CD4-positive, CD25-positive, alpha-beta regulatory T cell (primary cell): ENCODE measurements at places on chromosomes 1 and 21. TPM values are rescaled to one million over a fixed set of nuclear protein-coding genes. Genes with fewer than 3 reads are reported as not detected.

The KCNH1 gene
- not detected for total RNA-seq

DNA sequence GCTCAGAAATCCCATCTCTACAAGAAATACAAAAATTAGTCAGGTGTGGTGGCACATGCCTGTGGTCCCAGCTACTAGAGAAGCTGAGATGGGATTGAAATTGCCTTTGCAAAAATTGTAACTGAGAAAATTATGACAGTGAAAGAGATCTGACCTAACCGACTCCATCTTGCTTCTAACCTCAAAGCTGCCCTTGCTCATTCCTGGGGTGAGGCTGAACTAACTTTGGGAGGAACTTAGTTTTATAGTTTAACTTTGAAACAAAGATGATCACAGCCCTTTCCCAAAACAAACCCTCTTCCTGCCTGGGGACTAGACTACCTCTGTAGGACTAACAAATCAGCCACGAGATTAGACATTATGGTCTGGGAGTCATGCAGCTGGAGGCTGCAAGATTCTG, 33.8 kb upstream of the ERO1B start:
- H3K4me1 ChIP-seq = no peaks in the 10 kb centered on the region
- no peak overlapping the region for H3K4me3 ChIP-seq
- peaks cover 4% of the 10 kb centered on the region for H3K27me3 ChIP-seq
- DNase-seq = no peak
- H3K36me3 ChIP-seq = no peaks in the 10 kb centered on the region

DNA sequence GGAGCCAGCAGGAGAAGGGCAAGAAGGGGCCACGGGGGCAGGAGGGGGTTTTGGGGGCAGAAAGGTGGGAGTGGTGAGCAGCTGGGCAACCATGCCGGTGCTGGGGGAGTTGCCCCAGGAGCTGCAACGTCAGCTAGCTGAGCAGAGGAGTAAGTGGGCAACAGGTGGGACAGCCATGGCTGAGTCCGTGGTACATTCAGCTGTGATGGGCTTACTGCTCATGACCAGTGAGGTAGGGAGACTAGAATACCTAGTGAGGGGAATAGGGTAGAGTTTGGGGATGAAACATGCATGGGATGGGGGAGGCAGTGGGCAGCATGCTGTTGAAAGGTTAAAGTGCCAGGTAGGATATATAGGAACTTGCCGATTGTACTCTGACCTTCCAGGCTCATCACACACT, 2.4 kb downstream of the USP21 start:
- DNase-seq = no peak
- peaks cover 35% of the 10 kb centered on the region for H3K36me3 ChIP-seq
- peaks cover 45% of the 10 kb centered on the region for H3K4me1 ChIP-seq
- H3K4me3 ChIP-seq = no peak overlapping the region

The C1orf87 gene
- total RNA-seq = not detected

DNA sequence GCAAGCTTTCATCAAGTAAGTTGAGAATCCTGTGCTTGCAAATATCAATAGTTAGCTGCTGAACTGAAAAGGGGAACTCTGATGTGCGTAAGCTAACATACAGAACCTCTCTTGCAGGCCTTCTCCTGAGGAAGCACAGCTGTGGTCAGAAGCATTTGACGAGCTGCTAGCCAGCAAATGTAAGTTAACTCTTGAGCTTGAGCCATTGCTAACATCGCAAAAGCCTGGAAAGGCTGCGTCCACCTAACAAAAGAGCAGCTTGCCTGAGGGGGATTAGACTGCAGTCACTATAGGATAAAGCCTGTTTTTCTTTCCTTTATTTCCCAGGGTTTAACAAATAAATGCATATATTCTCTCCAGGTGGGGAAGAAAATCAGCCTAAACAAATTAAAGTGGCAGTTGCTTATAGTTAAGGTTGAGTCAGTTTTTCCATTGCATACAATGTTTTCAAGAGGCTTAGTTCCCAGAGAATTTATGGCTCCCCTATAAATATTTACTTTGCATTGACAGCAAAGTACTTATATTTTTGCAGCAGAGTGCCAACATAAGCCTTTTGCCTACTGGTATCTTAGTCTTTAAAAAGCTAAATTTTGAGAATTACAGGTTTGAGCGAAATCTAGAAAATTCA, 1.5 kb downstream of the RGS2 start:
- peaks cover 30% of the 10 kb centered on the region for H3K4me1 ChIP-seq
- H3K27me3 ChIP-seq = no peaks in the 10 kb centered on the region
- no peak for DNase-seq
- H3K36me3 ChIP-seq = peaks cover 10% of the 10 kb centered on the region
- no peak overlapping the region for H3K27ac ChIP-seq

DNA sequence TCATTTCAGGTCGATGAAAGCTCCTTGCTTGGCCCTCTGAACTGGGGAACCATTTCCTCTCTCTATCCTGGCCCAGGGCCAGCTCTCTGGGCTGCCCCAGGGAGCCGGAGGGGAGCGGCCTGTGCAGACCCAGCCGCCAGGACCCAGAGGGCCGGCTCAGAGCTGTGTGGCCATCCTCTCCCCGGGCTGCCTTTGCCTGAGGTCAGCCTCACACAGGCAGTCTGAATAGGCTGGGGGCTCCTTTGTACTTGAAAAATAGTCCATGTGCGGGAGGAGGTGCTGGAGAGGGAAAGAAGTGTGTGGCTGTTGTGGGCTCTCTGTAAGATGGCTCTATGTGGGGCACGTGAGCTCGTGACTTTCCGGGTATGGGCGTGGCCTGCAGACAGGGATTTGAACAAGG, 275.1 kb upstream of the VAMP3 start:
- H3K27ac ChIP-seq = no peak overlapping the region
- no peaks in the 10 kb centered on the region for H3K27me3 ChIP-seq
- H3K36me3 ChIP-seq = no peaks in the 10 kb centered on the region
- no peak overlapping the region for H3K4me3 ChIP-seq
- H3K4me1 ChIP-seq = no peaks in the 10 kb centered on the region

DNA sequence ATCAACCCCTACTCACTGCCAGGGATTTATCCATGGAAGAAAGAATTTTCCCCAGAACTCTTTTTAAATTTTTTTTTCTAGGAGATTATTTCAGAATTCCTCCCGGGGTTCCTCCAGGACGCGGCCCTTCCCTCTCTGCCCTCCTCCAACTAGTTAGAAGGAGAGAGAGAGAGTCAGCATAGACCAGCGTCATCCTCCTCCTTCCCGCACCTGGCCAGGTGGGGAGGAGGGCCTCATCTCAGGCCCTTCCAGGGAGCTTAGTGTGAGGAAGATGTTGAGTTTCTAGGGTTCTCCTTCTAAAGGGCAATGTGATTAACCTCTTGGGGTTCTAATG, 63.6 kb downstream of the CDK18 start:
- H3K27ac ChIP-seq = no peak overlapping the region
- no peaks in the 10 kb centered on the region for H3K36me3 ChIP-seq
- H3K4me3 ChIP-seq = no peak overlapping the region

- H3K4me1 ChIP-seq = peaks cover 4% of the 10 kb centered on the region
- H3K4me3 ChIP-seq = no peak overlapping the region
- peaks cover 8% of the 10 kb centered on the region for H3K27me3 ChIP-seq
- no peak overlapping the region for H3K27ac ChIP-seq
Observed at GRCh38 chr1:210294999-210295745, 33.5 kb upstream of the HHAT start.

- no peaks in the 10 kb centered on the region for H3K4me1 ChIP-seq
- no peaks in the 10 kb centered on the region for H3K27me3 ChIP-seq
- H3K27ac ChIP-seq = no peak overlapping the region
Observed at GRCh38 chr1:195909061-195909460, 699.2 kb downstream of the KCNT2 start.

DNA sequence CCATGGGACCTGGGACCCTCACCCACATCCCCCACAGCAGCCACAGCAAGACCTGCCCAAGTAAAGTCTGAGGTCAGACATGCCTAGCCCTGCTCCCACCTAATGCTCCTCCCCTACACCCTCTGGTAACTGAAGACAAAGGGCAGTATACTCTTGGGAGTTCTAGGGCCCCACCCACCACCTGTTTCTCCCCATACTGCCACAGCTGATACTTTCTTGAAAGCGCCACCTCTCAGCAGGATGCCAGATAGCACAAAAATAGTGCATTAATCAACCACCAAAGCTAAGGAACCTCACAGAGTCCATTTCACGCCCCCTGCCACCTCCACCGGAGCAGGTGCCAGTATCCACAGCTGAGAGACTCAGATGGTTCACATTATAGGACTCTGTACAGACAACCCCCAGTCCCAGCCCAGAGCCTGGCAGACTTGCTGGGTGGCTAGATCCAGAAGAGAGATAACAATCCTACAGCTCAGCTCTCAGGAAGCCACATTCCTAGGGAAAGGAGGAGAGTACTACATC, 238.1 kb downstream of the LRRC40 start:
- no peak for DNase-seq
- H3K36me3 ChIP-seq = no peaks in the 10 kb centered on the region
- H3K27ac ChIP-seq = no peak overlapping the region
- no peak overlapping the region for H3K4me3 ChIP-seq

The KRTAP12-2 gene
- not detected for total RNA-seq

- no peak overlapping the region for H3K27ac ChIP-seq
- DNase-seq = no peak
- H3K4me1 ChIP-seq = peaks cover 14% of the 10 kb centered on the region
- peaks cover 1% of the 10 kb centered on the region for H3K27me3 ChIP-seq
Observed at GRCh38 chr1:116164604-116165368, 53.6 kb downstream of the MAB21L3 start.

GRCh38 chr1:37078866-37079265, 44.6 kb upstream of the GRIK3 start:
- no peaks in the 10 kb centered on the region for H3K27me3 ChIP-seq
- no peaks in the 10 kb centered on the region for H3K36me3 ChIP-seq
- H3K4me1 ChIP-seq = no peaks in the 10 kb centered on the region
- H3K27ac ChIP-seq = no peak overlapping the region
- DNase-seq = no peak

GRCh38 chr1:228359613-228360532, 46.8 kb downstream of the TRIM11 start:
- H3K27me3 ChIP-seq = no peaks in the 10 kb centered on the region
- DNase-seq = no peak
- no peak overlapping the region for H3K27ac ChIP-seq
- H3K4me1 ChIP-seq = no peaks in the 10 kb centered on the region

The PLA2G2E gene
- not detected for total RNA-seq

DNA sequence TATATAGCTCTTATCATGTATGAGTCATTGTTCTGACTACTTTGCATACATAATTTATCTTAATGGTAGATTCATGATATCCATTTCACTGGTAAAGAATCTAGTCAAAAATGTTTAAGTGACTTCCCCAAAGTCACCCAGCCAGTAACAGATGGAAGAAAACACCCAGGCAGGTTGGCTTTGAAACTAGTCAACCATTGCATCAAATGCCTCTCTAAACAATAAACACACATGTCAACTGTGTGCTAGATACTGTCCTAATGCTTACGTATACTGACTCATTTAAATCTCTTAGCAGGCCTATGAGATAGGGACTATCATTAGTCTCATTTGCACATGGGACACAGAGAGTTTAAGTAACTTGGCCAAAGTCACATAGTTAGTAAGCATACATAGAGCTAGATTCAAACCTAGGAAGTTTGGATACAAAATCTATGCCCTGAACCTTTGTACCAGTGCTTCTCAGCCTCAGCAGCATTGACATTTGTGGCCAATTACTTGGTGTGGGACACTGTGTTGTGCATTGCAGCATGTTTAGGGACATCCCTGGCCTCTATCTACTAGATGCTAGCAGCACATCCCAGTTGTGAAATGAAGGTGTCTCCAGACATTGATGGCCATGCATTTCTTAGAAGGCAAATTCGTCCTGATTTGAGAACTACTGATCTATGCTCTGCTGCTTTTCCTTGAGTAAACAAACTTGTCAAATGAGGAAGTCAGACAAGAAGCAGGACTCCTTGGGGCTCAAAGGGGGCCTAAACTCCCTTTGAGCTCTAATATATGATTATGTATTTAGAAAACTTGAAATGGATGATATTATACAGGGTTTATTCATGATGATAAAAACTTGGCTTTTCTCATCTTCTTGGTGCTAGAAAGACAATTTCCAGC, 316.3 kb downstream of the KCNH1 start:
- DNase-seq = no peak
- no peaks in the 10 kb centered on the region for H3K36me3 ChIP-seq
- no peak overlapping the region for H3K4me3 ChIP-seq
- H3K4me1 ChIP-seq = no peaks in the 10 kb centered on the region
- H3K27ac ChIP-seq = no peak overlapping the region

GRCh38 chr1:177948336-177948972, 21.4 kb downstream of the SEC16B start:
- H3K36me3 ChIP-seq = no peaks in the 10 kb centered on the region
- no peaks in the 10 kb centered on the region for H3K27me3 ChIP-seq
- no peak overlapping the region for H3K4me3 ChIP-seq
- no peak overlapping the region for H3K27ac ChIP-seq
- no peak for DNase-seq

- peaks cover 32% of the 10 kb centered on the region for H3K36me3 ChIP-seq
- DNase-seq = no peak
Observed at GRCh38 chr1:246617768-246618167, 51.5 kb downstream of the CNST start.

DNA sequence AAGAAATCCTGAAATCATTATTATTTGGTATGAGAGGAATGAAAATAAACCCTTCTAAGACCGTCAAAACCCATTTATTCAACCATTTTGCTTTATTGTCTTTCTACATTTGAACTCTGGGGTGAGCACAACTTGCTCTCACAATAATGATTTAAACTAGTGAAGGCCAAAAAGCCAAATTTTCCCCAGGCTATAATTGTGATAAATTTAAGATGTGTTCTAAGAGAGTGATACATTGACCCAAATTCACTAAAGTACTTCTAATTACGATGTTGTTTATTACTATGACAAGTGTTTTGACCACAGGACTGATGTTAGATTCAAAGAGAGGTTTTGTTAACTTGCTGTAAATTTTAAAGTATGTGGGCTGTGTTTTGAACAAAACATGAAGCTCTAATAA, 670.9 kb upstream of the NR5A2 start:
- no peak for DNase-seq
- no peak overlapping the region for H3K27ac ChIP-seq
- H3K4me3 ChIP-seq = no peak overlapping the region
- H3K36me3 ChIP-seq = no peaks in the 10 kb centered on the region
